ENCODE measurements at places on chromosomes 4 and X.

DNA sequence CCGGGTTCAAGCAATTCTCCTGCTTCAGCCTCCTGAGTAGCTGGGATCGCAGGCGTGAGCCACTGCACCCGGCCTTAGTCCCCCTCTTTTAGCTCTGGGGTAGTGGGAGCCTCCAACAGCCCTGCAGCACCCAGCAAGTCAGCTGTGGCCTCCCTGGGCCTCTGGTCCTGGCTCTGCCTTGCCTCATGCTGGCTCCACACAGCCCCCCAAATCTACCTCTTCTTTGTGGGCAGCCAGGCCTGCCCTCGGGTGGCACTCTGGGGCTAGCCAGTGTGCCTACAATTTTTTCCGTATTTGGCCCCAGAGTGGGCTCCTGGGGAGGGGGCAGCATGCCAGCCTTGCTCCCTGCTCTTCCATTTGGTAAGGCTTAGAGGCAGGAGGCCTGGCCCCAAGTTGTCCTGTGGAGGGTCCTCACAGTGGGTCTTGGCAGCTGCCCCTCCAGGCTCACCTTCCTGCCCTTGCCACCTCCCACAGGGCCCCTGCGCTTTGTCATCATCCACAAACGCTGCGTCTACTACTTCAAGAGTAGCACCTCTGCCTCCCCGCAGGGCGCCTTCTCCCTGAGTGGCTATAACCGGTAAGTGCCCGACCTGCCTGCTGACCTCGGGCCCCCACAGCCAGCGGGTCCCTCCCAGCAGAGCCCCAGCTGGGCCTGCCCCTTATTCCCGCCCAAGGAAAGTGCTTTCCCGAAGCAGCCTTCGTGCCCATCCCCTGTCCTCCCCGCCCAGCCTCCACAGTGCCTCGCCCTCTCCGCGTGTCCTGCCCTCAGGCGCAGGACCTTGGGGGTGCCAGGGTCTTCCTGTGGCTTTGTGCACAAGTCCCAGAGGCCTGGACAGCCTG is 21.0 kb upstream of the ADD1 start:
- DNase-seq: no peak

DNA sequence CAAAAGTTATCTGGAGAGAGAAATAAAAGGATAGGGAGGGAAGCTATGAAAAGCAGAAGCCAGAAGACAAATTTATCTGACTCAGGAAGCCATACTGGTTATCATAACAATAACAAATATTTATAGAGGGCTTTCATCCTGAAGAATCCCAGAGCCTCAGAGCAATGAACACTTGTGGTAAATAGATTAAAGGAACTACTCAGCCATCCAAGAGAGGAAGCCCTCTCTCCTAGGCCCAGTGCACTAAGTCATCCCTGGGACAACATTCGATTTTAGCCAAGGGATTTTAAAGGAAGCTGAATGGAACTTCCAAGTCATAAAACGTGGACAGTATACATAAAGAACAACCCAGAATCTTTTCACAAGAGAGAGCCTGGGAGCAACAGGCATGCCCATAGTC is 76.9 kb downstream of the COL4A6 start:
- no peak for DNase-seq

GRCh38 chr4:16659079-16659478 is 239.4 kb downstream of the LDB2 start:
- DNase-seq: no peak

- no peak for DNase-seq
Observed at GRCh38 chrX:149494844-149495565, 10.1 kb downstream of the IDS start.

DNA sequence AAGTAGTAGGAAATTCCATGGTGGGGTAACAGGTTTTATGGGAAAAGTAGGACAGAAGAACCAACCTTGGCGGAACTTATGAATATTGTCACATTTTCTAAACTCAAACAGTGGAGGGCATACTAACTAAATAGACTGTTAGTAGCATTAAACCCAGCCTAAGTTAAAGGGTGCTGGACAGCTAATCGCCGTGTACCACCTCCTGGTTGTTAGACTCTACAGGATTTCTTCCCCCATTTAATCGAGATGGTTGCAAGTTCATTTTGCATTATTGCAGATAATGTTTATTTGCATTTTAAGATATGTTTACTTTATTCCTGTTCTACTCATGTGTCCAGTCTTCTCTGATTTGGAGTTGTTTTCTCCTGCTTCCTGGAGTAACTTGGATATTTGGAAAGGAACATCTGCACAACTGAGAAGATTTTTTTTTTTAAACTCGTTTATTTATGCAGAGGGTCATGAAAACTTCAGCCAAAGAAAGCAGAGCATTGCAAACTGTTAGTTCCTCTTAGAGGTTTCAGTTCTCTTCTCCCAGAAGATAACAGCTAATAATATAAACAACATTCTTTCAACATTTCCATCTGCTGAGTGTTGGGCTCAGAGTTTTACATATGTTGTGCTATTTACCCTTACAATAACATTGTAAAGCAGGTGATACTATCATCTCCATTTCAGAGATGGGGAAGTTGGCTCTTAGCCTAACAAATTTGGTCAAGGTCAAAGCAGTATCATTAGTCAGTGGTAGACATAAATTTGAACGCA is 51.5 kb upstream of the TBC1D9 start:
- no peak for DNase-seq

- peak; percentile 60 for DNase-seq
Observed at GRCh38 chrX:71998836-71999509, 88.3 kb downstream of the NHSL2 start.

All from CD4-positive, alpha-beta T cell treated with Interleukin-12 subunit alpha and Interleukin-12 subunit beta, for 1 hour (primary cell).